ENCODE measurements at places on chromosomes 12 and 14.
A peak's percentile ranks its signal among the peaks of the same experiment; 100 is the strongest.

GRCh38 chr12:47843226-47843980 lies 23.7 kb upstream of the HDAC7 start:
- no peak for DNase-seq

DNA sequence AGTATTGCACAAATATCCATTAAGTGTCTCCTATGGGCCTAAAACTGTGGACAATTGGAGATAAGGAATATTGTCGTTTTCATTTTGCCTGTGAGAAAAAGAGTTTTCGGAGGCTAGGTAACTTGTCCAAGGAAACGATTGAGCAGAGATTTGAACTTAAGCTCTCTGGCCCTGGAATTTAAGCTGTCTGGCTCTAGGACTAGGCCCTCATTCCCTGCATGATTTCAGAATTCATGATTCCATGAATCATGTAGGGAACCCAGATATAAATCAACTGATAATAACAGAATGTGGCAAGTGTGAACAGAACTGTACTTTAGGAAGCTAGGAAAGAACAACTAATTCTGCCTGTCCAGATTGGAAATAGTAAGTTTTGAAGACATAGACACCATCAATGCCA lies 940.9 kb downstream of the DIO2 start:
- DNase-seq = no peak

- peak; percentile 71 for DNase-seq
Measured at GRCh38 chr12:124675881-124676713, 108.7 kb upstream of the NCOR2 start.

- DNase-seq = no peak
Measured at GRCh38 chr12:88227263-88227662, 85.2 kb downstream of the TMTC3 start.

DNA sequence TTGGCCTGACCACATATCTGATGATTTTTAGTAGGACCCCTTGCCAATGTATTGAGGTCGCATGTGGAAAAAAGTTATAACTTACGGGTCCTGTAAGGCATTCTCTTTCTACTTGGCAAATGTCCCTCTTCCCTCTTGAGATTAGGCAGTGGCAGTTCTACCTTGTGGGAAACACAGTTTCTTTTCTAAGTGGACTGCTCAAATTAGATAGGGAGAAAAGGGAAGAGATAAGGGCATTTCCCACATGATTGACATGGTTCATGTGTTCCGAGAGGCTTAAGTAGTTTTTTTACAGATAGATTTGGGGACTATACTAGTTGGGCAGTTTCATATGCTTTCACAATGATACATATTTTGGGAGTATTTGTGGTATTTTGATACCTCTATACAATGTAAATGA lies 154.7 kb downstream of the FBXL14 start:
- DNase-seq = no peak

- peak; percentile 98 for DNase-seq
Measured at GRCh38 chr14:77562681-77563080, 53.8 kb downstream of the SPTLC2 start.

All from IMR-90 (cell line).